SK-N-MC (cell line): ENCODE measurements at places on chromosomes 6 and 20.

DNA sequence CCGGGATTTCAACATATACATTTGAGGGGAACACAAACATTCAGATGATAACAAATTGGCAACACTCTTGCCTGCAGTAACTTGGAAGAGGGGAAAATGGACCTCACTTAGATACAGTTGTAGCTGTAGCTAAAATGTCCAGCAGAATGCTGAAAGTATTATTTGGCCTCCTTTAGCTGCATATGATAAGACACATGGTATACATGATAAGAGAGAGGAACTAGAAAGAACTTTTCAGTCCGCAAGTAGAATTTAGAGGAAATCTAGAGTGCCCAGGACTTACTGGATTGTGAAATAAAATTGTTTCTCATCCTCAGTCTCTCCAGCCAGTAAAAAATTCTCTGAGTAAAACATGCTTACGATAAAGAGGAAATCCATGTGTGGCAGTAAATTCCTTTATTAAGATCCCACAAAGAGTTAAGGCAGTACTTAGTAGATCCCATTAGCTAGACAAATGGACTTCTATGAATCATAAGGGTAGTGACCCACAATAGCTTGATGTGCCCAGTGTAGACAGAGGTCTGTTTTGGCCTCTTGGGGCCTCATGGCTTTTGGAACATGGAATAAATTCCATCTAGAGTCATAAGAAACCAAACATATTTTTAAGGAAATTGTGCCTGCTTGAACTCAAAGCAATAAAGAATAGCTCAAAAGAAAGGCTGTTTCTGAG is 87.9 kb upstream of the RBM24 start:
- no peak for DNase-seq

DNA sequence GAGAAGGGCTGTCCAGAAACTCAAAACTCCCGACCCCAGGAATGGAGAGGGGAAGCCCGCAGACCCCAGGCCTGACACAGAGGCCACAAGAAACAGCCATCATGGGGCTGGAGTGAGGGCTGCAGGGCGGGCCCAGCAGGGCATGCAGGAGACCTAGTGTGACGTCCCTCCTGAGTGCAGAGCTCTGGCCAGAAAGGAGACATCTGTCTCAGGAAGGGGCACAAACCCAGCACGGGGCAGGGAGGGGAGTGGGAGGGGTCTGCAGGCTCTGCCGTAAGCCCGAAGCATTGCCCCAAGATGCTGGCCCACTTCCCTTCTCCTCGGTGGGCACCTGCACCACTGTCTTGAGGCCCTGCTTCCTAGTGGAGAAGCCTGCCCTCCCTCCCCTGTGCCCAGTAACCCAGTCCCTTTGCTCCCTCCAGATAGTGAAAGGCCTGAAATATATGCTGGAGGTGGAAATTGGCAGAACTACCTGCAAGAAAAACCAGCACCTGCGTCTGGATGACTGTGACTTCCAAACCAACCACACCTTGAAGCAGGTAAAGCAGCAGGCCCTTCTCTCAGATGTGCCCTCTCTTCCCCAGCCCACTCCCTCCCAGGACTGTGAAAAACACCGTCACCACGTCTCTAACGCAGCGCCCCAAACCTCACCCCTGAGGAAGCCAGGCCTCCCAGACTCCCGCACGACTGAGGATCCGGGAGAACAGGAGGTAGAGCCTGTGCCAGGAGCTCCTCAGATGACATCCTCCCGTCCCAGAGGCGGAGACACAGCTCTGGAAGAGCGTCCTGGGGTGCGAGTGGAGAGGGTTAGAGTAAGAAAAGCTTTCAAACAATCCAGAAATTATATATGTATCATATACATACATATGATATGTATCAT is 9.7 kb downstream of the CST7 start:
- DNase-seq, result no peak

GRCh38 chr6:8879334-8879733 is 444.0 kb upstream of the SLC35B3 start:
- no peak for DNase-seq

GRCh38 chr6:143747347-143747842 is 69.6 kb downstream of the PHACTR2 start:
- no peak for DNase-seq

- no peak for DNase-seq
Observed at GRCh38 chr6:129645106-129645829, 64.7 kb downstream of the ARHGAP18 start.

GRCh38 chr6:145848541-145848940 is 33.9 kb upstream of the FBXO30 start:
- DNase-seq, result no peak

DNA sequence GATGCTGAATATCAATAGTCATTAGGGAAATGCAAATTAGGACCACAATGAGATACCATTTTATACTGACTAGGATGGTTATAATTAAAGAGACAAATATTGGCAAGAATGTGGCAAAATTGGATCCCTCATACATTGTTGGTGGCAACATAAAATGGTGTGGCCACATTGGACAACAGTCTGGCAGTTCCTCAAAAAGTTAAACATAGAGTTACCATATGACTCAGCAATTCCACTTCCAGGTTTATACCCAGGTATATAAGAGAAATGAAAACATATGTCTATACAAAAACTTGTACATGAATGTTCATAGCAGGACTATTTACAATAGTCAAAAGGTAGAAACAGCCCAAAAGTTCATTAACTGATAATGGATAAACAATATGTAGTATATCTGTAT is 2.0 kb upstream of the CRIP3 start:
- DNase-seq, result no peak

DNA sequence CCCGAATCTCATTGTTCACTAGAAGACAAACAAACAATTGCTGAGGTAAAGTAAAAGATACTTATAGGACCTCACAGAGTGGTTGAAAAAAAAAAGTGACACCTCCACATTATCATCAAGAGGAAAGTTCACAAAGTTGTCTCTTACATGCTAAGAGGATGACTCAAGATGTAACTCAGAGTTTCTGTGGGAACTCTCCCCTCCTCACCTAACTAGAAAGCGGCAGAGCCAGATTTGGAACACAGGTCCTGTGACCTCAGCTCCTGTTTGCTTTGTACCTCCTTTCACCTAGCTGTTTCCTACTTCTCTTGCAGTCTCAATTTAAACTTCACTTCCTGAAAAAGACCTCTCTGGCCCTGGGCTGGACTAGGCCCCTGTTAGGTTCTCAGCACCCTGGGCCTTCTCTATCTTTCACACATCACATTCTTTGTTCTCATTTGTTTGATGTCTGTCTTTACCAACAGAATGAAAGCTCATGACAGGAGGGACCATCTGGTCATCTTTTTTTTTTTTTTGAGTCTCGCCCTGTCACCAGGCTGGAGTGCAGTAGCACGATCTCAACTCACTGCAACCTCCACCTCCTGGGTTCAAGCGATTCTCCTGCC is 60.8 kb downstream of the CD24 start:
- no peak for DNase-seq

DNA sequence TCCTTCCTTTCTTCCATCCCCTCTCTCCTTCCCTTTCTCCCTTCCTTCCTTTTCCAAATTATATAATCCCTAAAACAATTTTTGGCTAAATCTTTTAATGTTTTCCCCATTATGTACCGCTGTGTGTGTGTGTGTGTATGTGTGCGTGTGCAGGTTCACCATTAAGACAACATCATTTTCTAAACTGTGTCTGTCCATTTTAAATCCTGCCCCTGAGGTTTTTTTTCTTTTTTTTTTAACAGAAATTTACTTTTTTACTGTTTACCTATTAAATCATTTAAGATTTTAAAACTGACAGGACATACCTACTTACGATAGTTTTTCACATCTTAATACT is 366.3 kb upstream of the EPHA7 start:
- DNase-seq, result no peak

DNA sequence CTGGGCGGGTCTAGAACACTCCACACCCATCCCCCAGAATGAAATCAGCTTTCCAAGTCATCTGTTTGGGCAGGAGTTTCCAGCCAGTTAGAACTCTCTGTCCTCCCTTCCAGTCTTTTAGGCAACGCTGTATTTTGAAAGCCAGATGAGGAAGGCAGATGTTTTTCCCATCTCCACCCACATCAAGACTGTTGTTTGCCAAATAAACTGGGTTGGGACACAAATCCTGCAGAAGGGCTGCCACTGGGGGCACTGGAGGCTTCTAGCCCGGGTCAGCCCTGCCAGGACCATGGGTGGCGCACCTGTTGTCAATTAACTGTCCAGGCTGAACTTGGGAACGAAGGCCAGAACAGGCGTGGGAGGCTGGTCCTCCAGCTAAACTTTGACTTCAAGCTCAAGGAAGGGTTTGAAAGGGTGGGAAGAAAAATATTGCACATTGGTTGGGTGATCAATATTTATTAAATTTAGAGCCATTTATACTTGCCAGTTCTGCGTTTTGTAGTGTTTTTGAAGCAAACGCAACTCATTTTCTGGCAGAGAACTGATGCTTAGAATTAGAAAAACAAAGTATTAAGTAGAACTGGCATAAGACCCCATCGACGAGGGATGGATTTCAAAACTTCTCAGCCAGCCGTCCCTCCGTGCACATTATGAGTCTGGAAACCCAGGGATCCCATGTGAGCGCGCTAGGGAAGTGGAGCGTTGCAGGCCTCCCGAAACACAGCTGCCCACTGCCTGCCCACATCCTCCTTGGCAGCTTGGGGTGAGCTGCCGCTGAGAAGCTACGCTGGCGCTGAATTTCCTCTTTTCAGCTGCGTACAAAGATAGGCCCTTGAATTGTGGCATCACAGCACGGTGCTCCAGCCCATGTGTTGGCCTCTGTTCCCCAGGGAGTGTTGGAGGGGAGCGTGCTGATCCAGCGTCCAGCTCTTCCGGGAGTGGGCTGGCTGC is 297.4 kb downstream of the QKI start:
- DNase-seq, result no peak

- DNase-seq, result no peak
Observed at GRCh38 chr20:54199283-54199682, 8.6 kb upstream of the PFDN4 start.

DNA sequence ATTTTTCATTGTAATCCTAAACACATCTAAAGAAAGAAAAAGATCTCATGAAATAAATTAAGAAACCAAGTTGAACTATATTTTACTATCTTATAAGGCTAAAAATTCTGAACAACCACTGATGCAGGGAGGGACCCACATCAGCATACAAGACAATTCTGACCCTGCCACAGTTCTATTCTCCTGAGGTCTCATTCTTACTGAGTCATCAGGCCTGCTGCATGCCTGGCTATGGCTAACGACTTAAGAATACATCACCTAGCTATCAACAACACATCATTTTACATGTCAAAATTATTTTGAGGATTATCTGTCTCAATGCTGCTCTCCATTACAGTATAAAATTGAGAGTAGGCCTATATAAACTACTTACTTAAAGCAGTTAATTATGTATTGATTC is 52.9 kb downstream of the FBXL4 start:
- no peak for DNase-seq

GRCh38 chr6:82712826-82713225 is 349.2 kb downstream of the TPBG start:
- DNase-seq, result no peak

- DNase-seq, result no peak
Observed at GRCh38 chr6:135411339-135411738, 86.2 kb downstream of the AHI1 start.

DNA sequence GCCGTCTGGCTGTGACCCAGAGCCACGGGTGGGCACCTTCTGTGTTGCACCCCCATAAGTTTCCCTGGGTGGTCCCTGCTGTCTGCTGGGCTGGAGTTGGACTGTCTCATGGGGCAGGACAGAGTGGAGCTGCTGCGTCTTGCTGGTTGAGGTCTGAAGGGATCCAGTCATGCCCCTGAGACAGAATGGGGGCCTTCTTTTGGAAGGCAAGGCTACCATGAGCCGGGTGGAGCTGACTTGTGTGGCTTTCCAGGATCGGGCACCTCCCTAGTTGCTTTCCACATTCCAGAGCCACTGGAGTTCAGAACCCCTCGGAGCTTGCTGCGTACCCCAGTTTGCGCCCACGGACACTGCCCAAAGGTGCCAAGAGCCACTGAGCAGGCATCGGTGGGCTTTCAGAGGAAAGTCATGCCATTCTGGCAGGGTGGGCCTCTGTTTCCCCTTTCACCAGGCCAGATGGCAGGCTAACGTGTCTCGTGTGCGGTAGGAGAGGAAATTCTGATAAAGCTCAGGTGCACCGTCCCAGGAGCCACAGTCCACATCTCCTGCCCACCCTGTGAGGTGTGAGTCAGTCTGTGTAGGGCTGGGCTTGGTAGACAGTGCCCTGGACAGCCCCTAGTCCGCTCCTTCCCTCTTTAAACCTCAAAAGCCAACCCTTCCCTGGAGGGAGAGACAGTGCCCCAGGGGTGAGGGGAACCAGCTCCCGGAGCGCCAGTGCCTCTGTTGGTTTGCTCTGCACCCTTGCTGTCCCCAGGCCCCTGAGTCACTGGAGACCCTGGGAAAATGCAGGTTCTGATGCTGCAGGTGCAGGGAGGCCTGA is 125.3 kb downstream of the SYCP2 start:
- no peak for DNase-seq

- DNase-seq, result no peak
Observed at GRCh38 chr6:137763436-137763835, 103.6 kb upstream of the TNFAIP3 start.

DNA sequence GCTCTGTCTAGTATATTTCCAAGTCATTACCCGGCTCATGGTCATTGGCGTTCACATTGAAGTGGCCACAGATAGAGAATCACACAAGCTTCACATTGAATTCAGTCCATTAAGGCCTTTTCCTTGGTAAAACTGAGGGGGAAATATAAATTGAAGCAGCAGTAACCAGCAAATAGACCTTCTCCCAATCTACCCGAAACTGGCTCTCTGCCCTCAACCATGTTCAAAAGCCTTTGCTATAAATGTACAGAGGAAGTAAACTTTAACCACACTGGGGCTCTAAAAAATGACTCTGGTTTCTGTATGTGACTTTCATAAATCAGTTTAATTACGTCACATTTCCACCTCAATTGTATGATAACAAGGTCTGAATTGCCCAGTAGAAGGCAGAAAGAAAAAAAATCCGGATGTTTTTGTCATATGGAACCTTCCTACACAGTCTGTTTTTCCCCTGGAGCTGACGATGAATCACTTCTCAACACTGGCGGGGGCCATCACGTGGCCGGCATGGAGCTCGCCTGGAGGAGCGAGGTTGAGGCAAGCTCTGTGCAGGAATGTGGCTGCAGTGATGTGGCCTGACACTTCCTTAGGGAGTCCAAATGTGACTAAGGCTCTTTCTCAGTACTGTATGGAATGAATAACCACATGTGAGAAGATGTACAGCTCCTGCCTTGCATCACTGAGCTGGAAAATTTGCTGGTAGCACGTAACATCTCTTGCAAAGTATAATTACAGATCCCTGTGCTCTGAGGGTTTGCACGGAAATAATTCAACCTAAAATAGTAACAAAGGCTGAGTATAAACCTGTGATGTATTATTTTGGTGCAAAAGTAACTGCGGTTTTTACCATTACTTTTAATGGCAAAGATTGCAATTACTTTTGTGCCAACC is 58.6 kb upstream of the SNX9 start:
- peak; percentile 55 for DNase-seq

- no peak for DNase-seq
Observed at GRCh38 chr6:119446609-119447008, 97.0 kb upstream of the MAN1A1 start.
